ENCODE measurements at places on chromosomes 3 and 15.

- DNase-seq = no peak
Measured at GRCh38 chr3:123112232-123112631, 45.4 kb downstream of the PDIA5 start.

DNA sequence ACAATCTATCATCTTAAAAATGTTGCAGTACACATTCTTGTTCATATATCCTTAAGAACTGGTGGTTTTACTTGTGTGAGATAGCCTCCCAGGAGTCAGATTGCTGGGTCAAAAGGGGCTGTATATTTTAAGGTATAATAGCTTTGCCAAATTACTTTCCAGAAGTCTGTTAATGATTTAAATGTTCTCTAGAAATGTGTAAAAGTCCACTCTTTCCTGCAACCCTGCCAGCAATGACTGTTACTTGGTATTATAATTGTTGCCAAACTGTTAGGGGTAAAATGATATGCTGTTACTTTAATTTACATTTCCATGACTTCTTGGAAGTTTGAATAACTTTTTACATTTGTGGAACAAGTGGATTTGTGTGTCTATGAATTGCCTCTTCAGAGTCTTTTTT lies 170.8 kb downstream of the SLC9A9 start:
- no peak for DNase-seq

DNA sequence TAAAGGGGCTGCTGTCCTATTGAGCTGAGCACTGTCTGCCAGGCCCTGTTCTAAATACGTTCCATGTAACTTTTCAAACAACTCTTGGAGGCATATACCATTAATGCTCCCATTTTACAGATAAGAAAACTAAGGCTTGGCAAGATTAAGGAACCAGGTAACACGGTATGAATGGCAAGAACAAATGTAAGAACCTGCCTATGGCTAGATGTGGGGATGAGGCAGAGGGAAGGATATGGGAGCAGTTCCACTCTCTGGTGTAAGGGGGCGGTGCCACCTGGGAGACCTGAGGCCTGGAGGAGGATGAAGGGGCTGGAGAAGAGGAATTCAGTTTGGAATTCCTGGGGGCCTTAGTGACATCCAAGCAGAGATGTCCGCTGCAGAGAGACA lies 3.8 kb upstream of the LMAN1L start:
- no peak for DNase-seq

GRCh38 chr15:51094606-51095569 lies at the start of gene TNFAIP8L3:
TNFAIP8L3 (minus strand) TSS chr15:51094906; CDS start chr15:51094595, 311 bp downstream.
- no peak for DNase-seq

DNA sequence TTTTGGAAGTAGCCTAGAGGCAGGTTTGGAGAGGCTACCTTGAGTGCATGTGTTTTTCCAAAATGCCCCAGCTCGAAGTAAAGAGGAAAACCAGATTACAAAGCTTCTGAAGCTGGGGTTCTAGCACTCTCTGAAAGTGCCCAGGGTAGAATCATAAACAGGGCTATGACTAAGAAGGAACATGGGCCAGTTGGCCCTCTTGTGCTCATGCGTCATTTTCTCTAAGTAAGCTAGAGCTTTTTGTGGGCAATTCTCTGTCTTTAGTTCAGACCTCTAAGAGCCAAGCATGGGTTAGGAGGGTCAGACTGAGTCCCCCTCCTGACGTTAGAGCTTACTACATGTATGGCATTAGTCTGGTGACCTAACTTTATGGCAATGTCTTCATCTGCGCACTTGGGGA lies 129.5 kb upstream of the UMPS start:
- DNase-seq = no peak

DNA sequence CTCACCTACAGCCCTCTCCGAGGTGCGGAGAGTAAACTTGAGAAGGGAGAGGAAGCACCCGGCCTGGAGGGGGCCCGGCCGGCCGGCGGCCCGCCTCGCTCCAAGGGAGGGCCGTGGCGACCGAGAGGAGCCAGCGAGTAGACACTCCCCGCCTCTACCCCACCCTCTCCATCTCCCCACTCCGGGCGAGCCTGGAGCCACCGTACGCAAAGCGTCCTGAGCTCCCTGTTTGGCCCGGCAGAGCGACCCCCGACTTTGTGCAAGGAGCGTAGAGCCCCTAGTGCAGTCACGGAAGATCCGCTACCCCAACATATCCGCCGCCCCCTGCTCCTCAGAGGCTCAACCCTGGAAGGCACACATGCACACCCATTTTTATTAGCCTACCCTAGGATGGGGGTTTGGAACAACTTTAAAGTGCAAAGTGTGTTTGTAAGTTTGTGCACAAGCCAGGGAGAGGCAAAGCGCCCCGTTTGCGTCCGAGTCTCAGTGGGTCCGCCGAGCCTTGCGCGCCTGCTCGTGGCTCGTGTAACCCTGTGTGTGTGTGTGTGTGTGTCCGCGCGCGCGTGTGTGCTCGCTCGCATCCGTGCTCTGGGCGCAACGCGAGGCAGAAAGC lies 508 bp upstream of the SMAD6 start:
- peak; percentile 6 for DNase-seq

DNA sequence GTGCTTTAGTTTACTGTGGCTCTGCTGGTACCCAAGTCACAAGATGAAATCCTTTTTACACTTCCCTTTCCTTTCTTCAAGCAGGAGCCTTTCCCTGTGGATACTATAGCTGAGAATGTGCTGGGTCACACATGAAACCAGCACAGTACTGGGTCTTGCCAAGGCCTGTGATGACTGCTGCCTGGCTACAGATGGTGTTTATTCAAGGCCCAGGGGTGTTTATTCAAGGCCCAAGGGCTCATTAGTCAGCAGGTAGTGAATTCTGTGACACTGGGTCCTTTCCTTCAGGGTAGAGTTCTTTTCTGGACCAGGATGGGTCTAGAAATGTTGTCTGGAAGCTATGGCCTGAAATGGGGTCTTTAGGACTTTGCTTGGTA lies 99.4 kb downstream of the SH3GL3 start:
- no peak for DNase-seq

- no peak for DNase-seq
Measured at GRCh38 chr3:123025642-123026521, 1.7 kb downstream of the SEMA5B start.

DNA sequence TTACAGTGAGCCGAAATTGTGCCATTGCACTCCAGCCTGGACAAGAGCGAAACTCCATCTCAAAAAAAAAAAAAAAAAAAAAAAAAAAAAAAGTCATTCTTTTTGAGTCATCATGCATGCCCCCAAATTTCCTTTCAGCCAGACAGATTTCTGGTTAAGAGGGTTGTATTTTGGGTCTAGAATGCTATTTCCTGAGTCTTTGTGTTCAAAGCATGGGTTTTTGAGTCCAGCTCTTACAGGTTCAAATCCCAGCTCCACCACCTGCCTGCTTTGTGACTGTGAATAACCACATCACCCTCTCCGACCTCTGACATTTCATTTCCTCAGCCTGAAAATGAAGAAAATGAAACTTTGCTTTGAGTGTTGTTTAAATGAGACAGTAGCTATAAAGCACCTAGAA lies 9.3 kb upstream of the C15orf61 start:
- no peak for DNase-seq

- no peak for DNase-seq
Measured at GRCh38 chr3:88385090-88385489, 235.3 kb downstream of the C3orf38 start.

- DNase-seq = no peak
Measured at GRCh38 chr3:180267202-180267843, 230.6 kb upstream of the PEX5L start.

GRCh38 chr3:9862391-9863057 lies 17.5 kb downstream of the CIDEC start:
- no peak for DNase-seq

DNA sequence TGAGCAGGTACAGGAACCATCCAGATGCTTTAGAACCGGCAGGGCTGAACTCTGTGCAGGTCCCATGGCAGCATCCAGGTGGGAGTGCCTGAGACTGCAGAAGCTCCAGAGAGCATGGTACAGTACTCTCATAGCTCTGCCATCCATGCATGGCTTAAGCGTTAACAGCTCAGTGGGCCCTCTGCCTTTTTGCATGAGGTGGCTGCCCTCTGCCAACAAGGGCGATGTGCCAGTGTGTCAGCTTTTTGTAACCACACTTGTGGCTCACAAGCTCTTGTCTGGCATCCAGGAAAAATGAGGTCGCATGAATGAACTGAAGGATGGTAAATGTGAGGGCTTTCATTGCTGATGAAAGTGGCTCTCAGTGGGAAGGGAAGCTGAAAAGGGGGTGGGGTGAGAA lies 950.1 kb downstream of the DIPK2A start:
- DNase-seq = no peak

GRCh38 chr3:195757438-195757770 lies 36.6 kb downstream of the MUC20 start:
- DNase-seq = no peak

Measured in activated T-cell treated with anti-CD3 and anti-CD28 coated beads for 1 hour (primary cell).